ENCODE measurements at places on chromosomes 12 and 14. TPM values are rescaled to one million over a fixed set of nuclear protein-coding genes. Genes with fewer than 3 reads are reported as not detected.

WIF1 gene
- not detected for total RNA-seq

PLA2G1B gene
- total RNA-seq = not detected

ADGRD1 gene
- total RNA-seq = 0.73 TPM

LRRC10 gene
- total RNA-seq = not detected

AQP6 gene
- total RNA-seq = not detected

MGST1 gene
- 98.1 TPM for total RNA-seq

HOXC12 gene
- not detected for total RNA-seq

INHBC gene
- total RNA-seq = under 0.01 TPM

LGR5 gene
- total RNA-seq = not detected

CFAP54 gene
- 0.34 TPM for total RNA-seq

RNASE2 gene
- total RNA-seq = not detected

ITGB7 gene
- 5.8 TPM for total RNA-seq

RNASE1 gene
- total RNA-seq = not detected

LIMA1 gene
- total RNA-seq = 173 TPM

NPAS3 gene
- total RNA-seq = 1.1 TPM

GPRC5A gene
- total RNA-seq = 28.9 TPM

ACOT6 gene
- total RNA-seq = not detected

NCAPD2 gene
- total RNA-seq = 66.6 TPM

RBMS2 gene
- 15.3 TPM for total RNA-seq

STK38L gene
- 14.7 TPM for total RNA-seq

KRT82 gene
- not detected for total RNA-seq

OTUB2 gene
- total RNA-seq = 1.3 TPM

GLI1 gene
- total RNA-seq = 0.36 TPM

SMIM41 gene
- total RNA-seq = not detected

CACNA1C gene
- not detected for total RNA-seq

STYK1 gene
- total RNA-seq = not detected

TTC7B gene
- total RNA-seq = 35.6 TPM

CRIP1 gene
- 0.15 TPM for total RNA-seq

Measured in melanocyte of skin (primary cell).